ENCODE measurements at places on chromosomes 2 and 18. TPM values are rescaled to one million over a fixed set of nuclear protein-coding genes. Genes with fewer than 3 reads are reported as not detected.

FZD7 gene
- total RNA-seq = 12.1 TPM

ASIC4 gene
- total RNA-seq = 0.43 TPM

LHCGR gene
- total RNA-seq = 0.12 TPM

DCDC2C gene
- total RNA-seq = 0.37 TPM

CD226 gene
- 2.5 TPM for total RNA-seq

AAK1 gene
- total RNA-seq = 56.2 TPM

MAP3K19 gene
- 21.1 TPM for total RNA-seq

ELMOD3 gene
- total RNA-seq = 26.5 TPM

PRSS56 gene
- not detected for total RNA-seq

SP140 gene
- total RNA-seq = 5.5 TPM

BBS5 gene
- total RNA-seq = 12.5 TPM

ST6GAL2 gene
- 0.95 TPM for total RNA-seq

ACVR2A gene
- total RNA-seq = 56.5 TPM

ALK gene
- 0.25 TPM for total RNA-seq

AOX1 gene
- total RNA-seq = 48.5 TPM

MYO3B gene
- total RNA-seq = 0.03 TPM

CTNNA2 gene
- 0.37 TPM for total RNA-seq

PDCD1 gene
- 0.97 TPM for total RNA-seq

ERBB4 gene
- total RNA-seq = 9.4 TPM

SLC1A4 gene
- total RNA-seq = 27.4 TPM

FAHD2A gene
- 38.3 TPM for total RNA-seq

KCMF1 gene
- 71.0 TPM for total RNA-seq

POTEJ gene
- total RNA-seq = 0.09 TPM

NEB gene
- 2.1 TPM for total RNA-seq

VIL1 gene
- total RNA-seq = 0.21 TPM

PAX8 gene
- 5.9 TPM for total RNA-seq

All from lung (tissue), 17 donors.